ENCODE measurements at places on chromosomes 3 and 15.
A peak's percentile ranks its signal among the peaks of the same experiment; 100 is the strongest.

- DNase-seq, result no peak
Observed at GRCh38 chr3:120284747-120285507, at the start of gene GPR156. Gene GPR156 (minus strand): TSS chr3:120285222. CDS start chr3:120244098, 41,124 bp downstream.

- DNase-seq, result no peak
Observed at GRCh38 chr15:93179072-93179471, 90.1 kb upstream of the RGMA start.

DNA sequence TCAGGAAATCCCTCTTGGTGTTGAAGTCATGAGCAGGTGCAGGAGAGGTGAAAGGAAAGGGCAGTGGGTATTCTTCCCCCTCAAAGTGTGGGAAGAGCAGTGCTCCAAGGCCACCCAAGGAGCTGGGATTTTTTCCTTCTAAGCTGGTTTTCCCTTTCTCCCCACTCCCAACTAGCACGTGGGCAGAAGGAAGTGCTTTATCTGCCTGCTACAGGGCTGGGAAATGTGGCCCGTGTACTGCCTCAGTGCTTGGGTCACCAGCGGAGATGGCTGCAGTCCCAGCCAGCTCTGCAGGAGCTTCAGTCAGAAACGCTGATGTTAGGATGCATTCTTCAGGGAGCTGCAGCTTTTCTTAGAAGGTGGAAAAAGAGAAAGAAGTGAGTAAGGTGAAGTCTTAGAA lies 99.2 kb downstream of the CACNA1D start:
- no peak for DNase-seq

GRCh38 chr3:47413751-47414150 lies 32.9 kb downstream of the PTPN23 start:
- no peak for DNase-seq

DNA sequence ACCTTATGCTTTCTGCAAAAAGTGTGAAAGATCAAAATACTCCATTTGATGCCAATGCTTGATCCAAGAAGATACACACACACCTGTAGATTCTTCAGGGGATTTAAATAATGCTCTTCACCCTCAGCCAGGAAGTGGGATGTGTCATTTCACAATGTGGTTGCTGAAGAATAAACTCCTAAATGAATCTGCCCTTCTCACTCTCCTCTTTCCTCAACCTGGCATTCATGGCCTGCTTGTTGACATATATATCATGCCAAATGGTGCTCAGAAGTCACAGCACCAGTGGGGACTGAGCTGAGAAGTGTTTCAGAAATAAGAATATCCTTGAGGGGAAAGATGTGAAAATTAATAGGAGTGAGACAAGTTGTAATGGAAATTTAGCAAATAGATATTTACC lies 146.6 kb upstream of the ARHGEF26 start:
- peak; percentile 8 for DNase-seq

GRCh38 chr15:39661776-39662175 lies 80.9 kb downstream of the THBS1 start:
- DNase-seq, result no peak
